ENCODE measurements at places on chromosomes 5 and 9. TPM values are rescaled to one million over a fixed set of nuclear protein-coding genes. Genes with fewer than 3 reads are reported as not detected.

GDNF gene
- 4.7 TPM for total RNA-seq

TMEM174 gene
- not detected for total RNA-seq

DNA sequence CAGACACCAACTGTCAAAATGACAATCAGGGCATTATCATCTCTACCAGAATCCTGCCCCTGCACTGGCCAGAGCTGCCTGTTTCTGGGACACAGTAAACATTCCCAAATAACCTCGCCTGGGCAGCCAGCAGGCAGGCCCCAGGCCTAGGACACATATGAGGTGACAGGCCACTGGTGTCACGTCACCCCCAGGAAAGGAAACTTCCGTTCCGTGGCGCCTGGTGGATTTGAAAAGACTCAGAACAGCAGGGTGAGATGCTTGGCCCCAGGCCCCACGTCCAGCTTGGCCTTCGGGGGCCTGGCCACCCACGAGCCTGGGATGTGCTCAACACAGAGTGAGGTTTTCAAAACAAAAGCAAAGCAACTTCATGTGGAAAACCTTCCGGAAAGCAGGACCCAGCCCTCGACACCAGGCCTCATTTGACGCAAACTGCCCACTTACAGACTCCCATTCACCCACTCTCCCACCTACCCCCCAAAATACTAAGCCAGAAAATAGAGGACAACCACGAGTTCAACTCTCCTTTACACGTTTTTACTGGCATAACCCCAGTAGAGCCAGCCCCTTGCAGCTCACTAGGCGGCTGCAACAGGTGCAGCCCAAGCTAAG, 1.2 kb downstream of the SEMA4D start:
- no peak for ATAC-seq

DNA sequence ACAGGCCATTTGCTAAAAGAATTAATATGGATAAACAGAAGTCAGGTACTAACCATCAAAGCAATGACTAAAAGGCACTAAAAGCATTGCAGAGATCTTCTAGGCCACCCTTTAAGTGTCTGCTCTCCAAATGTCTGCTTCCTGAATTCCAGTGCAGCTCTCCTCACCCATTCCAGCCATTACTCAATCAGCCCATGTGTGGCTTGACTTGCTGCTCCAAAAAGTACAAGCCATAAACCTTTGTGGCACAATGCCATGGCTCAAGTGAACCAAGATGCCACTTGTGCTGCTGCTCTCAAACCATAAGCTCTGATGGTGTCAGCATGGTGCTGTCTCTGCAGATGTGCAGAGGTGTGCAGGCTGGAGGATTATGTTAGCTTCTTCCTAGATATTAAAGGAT, 290.2 kb upstream of the POU5F2 start:
- ATAC-seq, result no peak

GRCh38 chr5:97480313-97480712, 297.3 kb upstream of the RIOK2 start:
- ATAC-seq, result no peak

- no peak for ATAC-seq
These were observed 84.0 kb downstream of the SEC61B start for GRCh38 chr9:99305820-99306811.

- no peak for ATAC-seq
These were observed 1099.8 kb upstream of the CDH18 start for GRCh38 chr5:21087766-21088165.

GRCh38 chr5:84063041-84063440, 321.6 kb downstream of the EDIL3 start:
- ATAC-seq, result no peak

DNA sequence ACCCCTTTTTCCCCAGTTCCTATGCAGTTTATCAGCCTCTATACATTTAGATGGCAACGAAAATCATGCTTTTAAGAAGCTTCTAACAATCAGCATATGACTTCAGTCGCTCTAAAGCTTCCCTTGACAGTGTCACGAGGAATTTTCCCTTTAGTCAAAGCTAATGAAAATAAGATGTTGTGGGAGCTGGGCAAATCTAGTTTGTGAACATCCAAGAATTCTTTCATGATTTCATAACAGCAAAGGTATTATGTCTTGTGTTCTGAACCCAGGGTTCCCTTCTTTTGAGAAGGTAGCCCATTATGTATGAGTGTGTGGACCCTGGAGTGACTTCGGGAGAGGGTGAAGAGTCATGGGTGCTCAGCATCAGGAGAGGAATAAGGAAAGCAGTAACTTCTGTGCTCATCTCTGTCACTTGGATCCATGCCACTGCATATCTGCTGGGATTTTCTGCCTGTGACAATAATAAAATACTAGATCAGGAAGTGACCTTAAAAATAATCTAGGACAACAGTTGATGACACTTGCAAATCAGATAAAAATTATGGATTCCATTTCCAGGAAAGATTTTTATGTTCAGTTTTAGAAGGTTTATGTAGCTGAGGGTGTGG, 102.4 kb downstream of the PCSK1 start:
- no peak for ATAC-seq

DNA sequence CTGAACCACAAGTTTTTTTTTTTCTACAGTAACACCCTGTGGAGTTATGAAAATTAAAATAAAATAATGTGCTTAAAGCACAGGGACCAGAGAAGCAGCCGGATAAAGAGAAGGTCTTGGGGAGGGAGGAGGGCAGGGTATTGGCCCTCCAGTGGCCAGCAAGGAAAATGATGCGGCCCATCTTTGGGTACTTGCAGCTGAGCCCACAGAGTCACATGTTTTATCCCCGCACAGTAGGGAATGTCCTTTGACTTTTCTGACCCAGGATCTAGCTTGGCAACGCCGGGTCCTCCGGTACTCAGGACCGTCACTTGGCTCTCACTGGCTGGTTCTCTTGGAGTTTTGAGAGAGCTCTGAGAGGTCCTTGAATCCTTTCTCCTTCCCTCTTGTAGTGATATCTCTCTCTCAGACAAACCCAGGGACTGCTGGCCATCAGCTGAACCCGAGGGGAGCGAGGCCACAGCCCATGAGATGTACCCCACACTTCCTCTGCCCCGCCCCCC, 35.3 kb upstream of the HSPA9 start:
- ATAC-seq, result peak; percentile 41

- ATAC-seq, result peak; percentile 15
These were observed 760 bp upstream of the MAN1B1 start for GRCh38 chr9:137085920-137086530.

GRCh38 chr9:33143241-33143661, 23.9 kb downstream of the B4GALT1 start:
- no peak for ATAC-seq
